H7 (cell line): ENCODE measurements at places on chromosomes 11 and 22. TPM values are rescaled to one million over a fixed set of nuclear protein-coding genes. Genes with fewer than 3 reads are reported as not detected.

Gene SPON1
- total RNA-seq = 3.9 and 4.6 TPM in 2 replicates

Gene TMEM191B
- total RNA-seq = 0.66 and 1.1 TPM in 2 replicates

Gene BATF2
- total RNA-seq = 0.55 TPM in 1 of 2 replicates, not detected in the other

Gene ISX
- not detected in 2 replicates for total RNA-seq

Gene BIK
- total RNA-seq = 2.1 and 3.2 TPM in 2 replicates

Gene GATD1
- 48.7 and 54.6 TPM in 2 replicates for total RNA-seq

Gene KRTAP5-10
- total RNA-seq = 0.14 TPM in 1 of 2 replicates, not detected in the other

Gene OR51I1
- total RNA-seq = not detected in 2 replicates

Gene WBP2NL
- not detected in 2 replicates for total RNA-seq

Gene ACR
- total RNA-seq = 0.07 TPM in 1 of 2 replicates, not detected in the other

Gene POU2AF1
- not detected in 2 replicates for total RNA-seq

Gene TIMM10B
- total RNA-seq = 23.1 and 24.9 TPM in 2 replicates

Gene KCNK4
- not detected in 2 replicates for total RNA-seq
